ENCODE measurements at places on chromosomes 5 and 9.
A peak's percentile ranks its signal among the peaks of the same experiment; 100 is the strongest.

- DNase-seq: no peak
Measured at GRCh38 chr9:20962536-20963225, 68.8 kb downstream of the HACD4 start.

DNA sequence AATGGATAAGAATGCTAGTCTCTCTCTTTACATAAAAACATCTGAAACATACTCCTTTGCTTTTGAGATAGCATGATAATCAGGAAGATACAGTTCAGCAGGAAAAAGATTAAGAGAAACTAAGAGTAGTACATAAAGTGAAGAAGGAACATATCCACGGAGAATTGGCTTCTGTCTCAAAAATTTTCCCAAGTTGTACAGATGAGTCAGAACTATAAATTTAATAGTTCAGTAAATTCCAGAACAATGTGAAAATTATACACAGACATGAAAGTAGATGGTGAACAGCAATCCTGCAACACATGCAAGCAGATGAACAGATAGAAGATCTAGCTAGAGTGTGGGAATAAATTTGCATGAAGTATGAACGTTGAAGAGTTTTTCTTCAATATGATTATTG is 691.4 kb upstream of the RIOK2 start:
- no peak for DNase-seq

- DNase-seq: no peak
Measured at GRCh38 chr9:133101356-133102189, 19.5 kb downstream of the RALGDS start.

GRCh38 chr9:137879052-137879451 is 1.5 kb downstream of the CACNA1B start:
- DNase-seq: no peak

GRCh38 chr5:80059354-80059980 is 24.3 kb downstream of the THBS4 start:
- no peak for DNase-seq

DNA sequence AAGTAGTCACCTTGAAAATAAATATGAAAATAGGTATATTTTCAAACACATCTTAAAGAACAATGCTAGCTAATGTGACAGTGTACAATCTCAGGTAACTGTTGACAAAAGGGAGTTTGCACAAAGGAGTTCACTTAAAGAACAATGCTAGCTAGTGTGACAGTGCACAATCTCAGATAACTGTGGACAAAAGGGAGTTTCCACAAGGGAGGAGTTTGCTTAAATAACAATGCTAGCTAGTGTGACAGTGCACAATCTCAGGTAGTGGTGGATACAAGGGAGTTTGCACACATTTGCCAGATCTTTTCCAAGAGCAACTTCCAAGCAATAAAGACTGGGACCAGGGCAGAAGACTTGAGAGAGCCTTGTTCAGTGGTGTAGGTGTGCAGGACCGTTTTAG is 442.9 kb upstream of the FTMT start:
- no peak for DNase-seq

GRCh38 chr5:9479361-9479760 is 66.5 kb downstream of the SEMA5A start:
- DNase-seq: no peak

DNA sequence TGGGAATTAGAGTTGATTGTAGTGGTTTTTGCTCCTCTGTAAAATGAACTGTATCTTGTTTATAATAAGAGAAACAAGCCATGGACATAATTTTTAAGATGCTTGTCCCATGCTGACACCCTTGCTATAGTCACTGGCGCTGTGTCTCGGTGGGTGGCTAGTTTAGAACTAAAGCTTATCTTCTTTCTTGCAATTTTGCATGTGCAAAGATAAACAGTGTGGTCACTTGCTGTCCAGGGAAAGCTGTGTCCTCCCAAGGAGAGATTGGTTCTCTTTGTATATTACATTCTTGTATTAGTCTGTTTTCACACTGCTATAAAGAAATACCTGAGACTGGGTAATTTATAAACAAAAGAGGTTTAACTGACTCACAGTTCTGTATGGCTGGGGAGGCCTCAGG is 143.8 kb downstream of the MELK start:
- DNase-seq: no peak

DNA sequence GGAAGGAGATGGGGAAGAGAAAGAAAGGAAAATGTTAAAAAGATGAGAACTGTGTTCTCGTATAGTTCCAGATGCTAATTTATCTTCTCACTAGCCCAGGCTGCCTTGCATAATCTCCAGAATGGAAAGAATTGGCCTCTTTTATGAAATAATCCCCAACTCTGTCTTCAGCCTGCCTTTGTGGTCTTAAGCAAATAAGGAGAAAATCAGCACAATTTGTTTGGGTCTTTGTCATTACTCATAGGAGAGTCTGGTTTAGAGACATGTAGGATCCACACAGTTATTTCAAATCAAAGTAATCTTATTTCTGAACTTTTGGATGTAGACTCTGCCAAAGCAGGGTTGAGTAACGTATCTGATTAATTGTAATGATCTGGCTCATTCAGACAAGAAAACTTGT is 50.7 kb upstream of the CAMK4 start:
- no peak for DNase-seq

GRCh38 chr9:126836216-126836615 is 24.2 kb upstream of the ZBTB34 start:
- DNase-seq: no peak

DNA sequence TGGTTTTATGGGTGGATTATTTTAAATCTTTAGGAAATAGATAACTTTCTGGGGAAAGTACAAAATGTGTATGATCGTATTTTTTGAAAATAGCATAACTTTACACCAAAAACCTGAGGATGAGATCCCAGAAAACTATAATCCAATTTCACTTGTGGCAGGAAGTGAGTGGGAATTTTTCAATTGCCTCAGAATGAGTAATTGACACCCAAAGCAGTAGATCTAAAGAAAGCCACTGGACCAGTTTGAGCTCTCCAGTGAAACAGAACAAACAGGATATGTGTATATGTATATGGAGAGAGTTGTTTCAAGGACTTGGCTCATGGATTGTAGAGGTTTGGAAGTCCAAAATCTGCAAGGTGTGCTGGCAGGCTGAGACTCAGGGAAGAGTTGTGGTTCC is 109.2 kb upstream of the SHB start:
- DNase-seq: no peak

GRCh38 chr9:129697656-129698253 is 32.3 kb downstream of the PRRX2 start:
- no peak for DNase-seq

DNA sequence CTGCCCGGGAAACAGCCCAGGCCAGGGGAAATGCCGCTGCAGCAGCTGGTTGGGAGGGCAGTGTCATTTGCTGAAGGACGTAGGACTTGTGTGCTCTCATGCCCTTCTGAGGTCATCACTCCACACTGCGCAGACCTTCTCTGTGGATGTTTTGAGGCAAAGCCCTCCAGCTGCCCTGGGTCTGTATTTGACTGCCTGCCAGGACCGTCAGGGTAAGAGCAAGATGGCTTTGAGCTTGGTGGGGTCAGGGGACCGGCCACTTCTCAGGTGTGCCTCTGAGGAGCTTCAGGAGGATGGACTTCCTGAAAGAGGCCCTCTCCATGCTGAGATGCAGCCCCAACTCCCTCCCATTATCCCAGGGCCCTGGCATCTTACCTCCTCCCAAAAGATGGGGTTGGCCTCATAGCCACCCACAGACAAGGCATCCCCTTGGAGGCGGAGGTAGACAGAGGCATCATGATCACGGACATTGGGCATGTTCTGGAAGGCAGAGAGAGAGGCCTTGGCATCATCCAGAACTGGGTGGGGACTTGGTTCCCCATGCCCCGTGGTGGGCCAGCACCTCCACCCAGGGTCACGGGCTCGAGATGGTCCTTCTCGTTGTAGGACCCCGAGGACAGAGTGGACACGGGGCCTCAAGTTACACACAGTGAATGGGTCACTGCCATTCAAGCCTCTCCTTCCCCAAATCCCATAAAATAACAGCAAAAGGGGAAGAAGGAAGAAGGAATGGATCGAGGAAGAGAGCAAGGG is 19.4 kb downstream of the SARDH start:
- DNase-seq: no peak

DNA sequence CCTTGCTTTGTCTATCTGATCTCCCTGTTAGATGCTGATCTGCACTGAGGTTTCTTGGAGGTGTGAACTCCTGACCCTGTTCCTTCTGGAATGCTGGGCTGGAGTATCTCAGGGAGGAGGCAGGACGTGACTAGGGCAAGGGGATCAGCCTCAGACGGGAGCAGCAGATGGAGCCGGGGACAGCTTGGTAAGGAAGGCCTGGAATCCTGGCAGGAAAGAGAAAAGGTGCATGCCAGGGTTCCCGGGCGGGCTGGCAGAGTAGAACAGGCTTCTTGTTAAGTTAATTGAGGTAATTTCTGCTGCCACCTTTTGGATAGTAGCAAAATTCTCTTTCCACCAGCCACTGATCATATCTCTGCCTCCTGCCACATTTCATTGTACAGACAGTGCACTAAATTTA is 180.9 kb downstream of the ZNF462 start:
- DNase-seq: peak; percentile 52
